ENCODE measurements at places on chromosomes 3 and 15. TPM values are rescaled to one million over a fixed set of nuclear protein-coding genes. Genes with fewer than 3 reads are reported as not detected.

GRCh38 chr3:55313666-55314065 is 173.4 kb downstream of the WNT5A start:
- no peak for DNase-seq

- DNase-seq, result no peak
Observed at GRCh38 chr3:188156056-188156455, 2.1 kb downstream of the LPP start.

DNA sequence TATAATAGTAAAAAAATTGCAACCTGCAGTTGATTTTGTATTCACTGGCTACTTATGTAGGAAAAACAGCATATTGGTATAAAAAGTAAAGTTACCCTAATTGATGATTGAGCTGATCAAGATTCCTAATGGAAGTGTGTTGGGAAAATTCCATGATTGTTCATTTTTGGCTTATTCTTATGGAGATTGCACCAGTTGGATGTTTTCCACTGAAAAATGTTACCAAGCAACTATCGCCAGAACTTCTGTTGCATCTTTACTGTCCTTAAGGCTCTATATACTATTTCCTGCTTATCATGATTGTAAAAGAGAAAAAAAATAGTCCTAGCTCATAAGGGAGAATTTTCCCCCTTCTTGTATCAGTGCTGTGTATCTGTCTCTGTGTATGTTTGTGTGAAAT is 48.6 kb downstream of the SLC25A26 start:
- DNase-seq, result no peak

- no peak for DNase-seq
Observed at GRCh38 chr15:68073576-68074288, 19.6 kb downstream of the PIAS1 start.

GRCh38 chr3:8482263-8482662 is 19.4 kb upstream of the LMCD1 start:
- DNase-seq, result no peak

GRCh38 chr3:157241599-157241998 is 81.7 kb upstream of the CCNL1 start:
- no peak for DNase-seq

DNA sequence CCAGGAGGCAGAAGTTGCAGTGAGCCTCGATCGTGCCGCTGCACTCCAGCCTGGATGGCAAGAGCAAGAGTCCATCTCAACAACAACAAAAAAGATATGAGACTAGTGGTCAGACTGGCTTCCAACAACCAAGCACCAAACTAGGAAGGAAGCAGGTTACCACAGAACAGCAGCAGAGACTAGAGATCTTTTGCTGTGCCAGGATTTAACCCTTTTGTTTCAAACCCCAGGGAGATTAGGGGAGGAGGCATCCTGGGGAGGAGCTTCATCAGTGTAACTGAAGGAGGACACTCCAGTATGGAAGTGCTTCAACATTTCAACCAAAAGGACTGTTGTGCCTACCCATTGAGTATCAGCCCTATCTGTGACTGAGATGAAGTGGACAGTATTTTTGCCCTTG is 240.3 kb downstream of the ZIC1 start:
- no peak for DNase-seq

DNA sequence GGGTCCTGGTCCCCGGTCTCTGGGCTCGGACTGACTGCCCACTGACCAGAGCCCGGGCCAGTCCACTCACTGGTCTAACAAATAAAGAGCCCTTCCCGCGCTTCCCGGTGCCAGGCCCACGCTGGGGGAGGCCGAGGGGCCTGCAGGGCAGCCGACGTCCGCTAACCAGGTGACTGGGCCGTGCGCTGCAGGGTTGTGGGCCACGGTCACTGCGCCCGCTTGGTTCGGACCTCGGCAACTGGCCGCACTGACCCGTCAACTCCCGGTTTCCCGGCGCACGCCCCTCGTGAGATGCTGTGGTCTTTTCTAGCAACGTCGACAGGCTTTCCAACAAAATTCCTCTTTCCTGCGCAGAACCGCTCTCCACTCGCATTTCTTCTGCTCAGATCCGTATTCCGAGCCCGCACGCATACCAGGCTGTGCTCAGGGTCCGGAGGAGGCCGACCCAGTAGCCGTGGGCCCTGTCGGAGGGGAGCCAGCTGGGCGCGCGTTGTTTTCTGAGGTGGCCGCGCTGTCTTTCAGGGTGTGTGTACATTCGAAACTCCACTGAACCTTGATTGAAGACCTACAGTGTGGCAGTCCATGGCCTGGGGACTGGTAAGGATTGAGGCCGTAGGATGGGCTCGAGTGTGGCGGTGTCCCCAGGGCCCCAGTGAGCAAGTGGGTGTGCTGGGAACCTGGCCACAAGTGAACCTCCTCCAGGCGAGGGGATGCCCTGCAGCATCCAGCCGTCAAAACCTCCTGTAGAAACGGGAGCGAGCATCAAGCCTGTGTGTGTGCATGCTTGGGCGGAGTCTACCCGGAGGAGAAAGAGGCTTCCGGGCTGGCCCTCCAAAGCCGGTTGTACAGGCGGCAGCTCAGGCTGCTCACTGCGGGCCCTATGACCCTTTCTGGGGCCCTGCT is 875 bp upstream of the NT5DC2 start:
- DNase-seq, result no peak

DNA sequence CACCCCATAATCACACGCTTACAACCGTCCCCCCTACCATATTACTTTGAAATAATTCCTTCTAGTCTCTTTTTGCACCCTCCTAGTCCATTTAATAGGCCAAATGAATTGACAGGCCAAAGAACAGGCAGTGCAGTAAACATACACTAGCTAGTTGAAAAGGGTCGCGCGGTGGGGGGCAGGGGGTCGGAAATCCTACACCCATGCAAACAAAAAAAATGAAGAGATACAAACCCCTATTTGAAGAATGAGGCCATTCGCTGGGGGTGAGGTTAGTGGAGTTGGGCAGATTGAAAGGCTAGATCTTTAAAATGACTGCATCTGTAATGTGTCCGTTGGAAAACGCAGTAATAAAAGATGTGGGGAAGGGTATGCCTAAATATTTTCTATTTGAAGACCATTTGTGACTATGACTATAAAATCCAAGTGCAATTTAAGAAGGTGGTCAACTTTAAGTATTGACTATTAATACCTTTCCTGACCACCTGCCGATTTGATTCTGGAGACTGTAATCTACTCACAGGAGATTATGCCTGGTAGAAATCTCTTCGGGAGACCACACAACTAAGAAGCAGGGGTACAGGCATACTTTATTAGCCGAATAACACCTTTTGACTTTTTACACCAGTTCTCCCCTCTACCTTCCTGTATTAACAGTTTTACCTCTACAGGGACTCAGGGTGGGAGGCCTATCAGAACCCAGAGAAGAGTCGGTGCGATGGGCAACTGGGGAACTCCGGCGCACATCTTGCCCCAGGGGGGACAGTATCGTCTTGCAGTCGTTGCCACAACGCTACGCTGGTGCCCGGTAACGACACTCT is 762 bp upstream of the ARL6 start:
- no peak for DNase-seq

GRCh38 chr3:14150078-14150477 is 25.2 kb downstream of the TMEM43 start:
- no peak for DNase-seq

- DNase-seq, result peak; percentile 54
Observed at GRCh38 chr3:11643201-11643603, 513 bp downstream of the VGLL4 start.

DNA sequence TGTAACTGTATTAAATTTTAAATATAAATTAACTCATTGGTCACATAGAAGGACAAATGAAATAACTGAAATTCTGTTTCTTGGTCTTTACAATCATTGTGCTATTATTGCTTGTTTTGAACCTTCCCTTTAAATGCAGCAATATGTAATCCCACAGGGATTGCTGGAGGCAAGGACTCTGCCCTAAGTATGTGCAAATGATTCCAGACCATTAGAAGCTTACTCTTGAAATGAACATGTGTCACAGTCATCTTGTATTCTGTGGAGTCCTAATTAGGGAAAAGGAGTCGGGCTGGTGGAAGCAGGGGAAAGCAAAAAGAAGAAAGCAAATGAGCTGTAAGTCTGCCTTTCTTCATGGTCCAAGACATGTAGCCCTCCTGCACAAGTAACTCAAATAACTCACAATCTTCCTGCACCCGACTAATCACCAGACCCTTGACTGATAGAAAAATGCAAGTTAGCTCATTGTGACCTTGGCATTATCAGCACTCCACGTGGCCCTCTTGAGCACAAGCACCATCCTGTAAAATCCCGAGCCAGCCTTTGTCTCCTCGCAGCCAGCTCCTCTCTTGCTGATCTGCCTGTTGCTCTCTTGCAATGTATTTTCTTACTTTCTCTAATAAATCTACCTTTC is 2.3 kb upstream of the TMPRSS7 start:
- DNase-seq, result no peak

- DNase-seq, result no peak
Observed at GRCh38 chr15:68113751-68114150, 59.6 kb downstream of the PIAS1 start.

- DNase-seq, result no peak
Observed at GRCh38 chr3:59451800-59452746, 402.2 kb upstream of the CFAP20DC start.

GRCh38 chr3:188440340-188440972 is 286.5 kb downstream of the LPP start:
- DNase-seq, result no peak

GRCh38 chr3:196694202-196694638 is 17.8 kb downstream of the CEP19 start:
- DNase-seq, result no peak

Gene NOX5
- not detected for total RNA-seq

Gene ADPRH
- total RNA-seq, result 1.4 TPM

Gene MORC1
- 0.31 TPM for total RNA-seq

Gene GP9
- total RNA-seq, result not detected

Gene FBLN2
- total RNA-seq, result 0.04 TPM

Gene SGO1
- total RNA-seq, result 37.7 TPM

Gene MESP1
- total RNA-seq, result 1.1 TPM

Gene WDR93
- not detected for total RNA-seq

All from K562 (cell line).